Left lung (tissue), 14 donors: ENCODE measurements at places on chromosomes 4 and X. TPM values are rescaled to one million over a fixed set of nuclear protein-coding genes. Genes with fewer than 3 reads are reported as not detected.

The FHDC1 gene
- 32.9 TPM for total RNA-seq

The SOD3 gene
- total RNA-seq, result 80.0 TPM

The MGARP gene
- total RNA-seq, result not detected

DNA sequence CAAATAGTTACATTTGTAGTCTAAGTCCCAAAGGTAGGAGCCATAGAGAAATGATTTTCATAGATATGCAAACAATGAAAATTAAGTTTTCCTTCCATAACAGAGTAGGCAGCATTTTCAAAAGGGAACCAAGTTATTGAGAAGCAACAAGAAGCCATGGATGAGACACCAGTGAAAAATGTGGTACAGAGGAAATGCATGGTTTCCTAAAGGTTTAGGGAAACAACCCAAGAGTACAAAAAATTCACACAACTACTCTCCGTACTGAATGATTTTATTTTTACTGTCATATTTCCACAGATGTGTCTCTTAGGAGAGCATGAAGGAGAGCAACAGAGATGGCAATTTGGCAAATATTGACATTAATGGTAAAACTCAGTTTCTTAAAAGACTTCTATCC is 1408.9 kb upstream of the PCDH7 start:
- no peak overlapping the region for H3K27ac ChIP-seq
- no peak overlapping the region for H3K4me3 ChIP-seq
- no peaks in the 10 kb centered on the region for H3K36me3 ChIP-seq
- no peaks in the 10 kb centered on the region for H3K27me3 ChIP-seq

DNA sequence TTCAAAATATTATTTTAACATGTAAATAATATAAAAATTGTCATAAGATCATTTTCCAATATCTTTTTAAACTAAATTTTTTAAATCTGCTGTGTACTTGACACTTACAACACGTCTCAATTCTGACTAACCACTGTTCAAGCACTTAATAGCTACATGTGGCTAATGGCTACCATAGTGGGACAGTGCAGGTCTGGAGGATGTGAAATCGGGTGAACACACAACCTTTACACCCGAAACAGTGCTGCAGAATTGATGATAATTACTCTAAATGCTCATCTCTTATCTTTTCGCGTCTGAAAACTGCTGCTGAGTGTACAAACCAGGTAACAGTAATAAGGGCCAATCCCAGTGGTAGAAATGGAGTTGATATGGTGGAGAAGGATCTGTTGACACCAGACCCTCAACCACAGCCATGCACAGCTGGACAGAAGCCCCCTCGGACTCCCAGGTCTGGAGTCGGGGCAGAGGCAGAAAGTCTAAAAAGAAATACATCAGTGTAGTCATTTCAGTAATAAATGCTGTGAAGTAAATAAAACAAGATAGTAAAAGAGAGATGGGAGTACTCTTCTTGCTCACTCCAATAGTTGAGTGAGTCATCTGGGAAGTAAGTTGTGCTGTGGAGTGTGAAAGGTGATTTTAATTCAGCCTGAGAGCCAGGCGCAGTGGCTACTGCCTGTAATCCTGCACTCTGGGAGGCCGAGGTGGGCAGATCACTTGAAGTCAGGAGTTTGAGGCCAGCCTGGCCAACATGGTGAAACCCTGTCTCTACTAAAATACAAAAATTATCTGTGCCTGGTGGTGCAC is 150.0 kb downstream of the CBR4 start:
- peak overlapping the region; percentile 66 for H3K27ac ChIP-seq
- H3K4me1 ChIP-seq, result no peaks in the 10 kb centered on the region
- no peaks in the 10 kb centered on the region for H3K36me3 ChIP-seq
- no peaks in the 10 kb centered on the region for H3K27me3 ChIP-seq
- H3K4me3 ChIP-seq, result no peak overlapping the region
- DNase-seq, result no peak

- H3K4me3 ChIP-seq, result no peak overlapping the region
- H3K27me3 ChIP-seq, result no peaks in the 10 kb centered on the region
- no peaks in the 10 kb centered on the region for H3K4me1 ChIP-seq
- H3K36me3 ChIP-seq, result no peaks in the 10 kb centered on the region
Observed at GRCh38 chr4:48877827-48878535, 28.6 kb downstream of the OCIAD2 start.

DNA sequence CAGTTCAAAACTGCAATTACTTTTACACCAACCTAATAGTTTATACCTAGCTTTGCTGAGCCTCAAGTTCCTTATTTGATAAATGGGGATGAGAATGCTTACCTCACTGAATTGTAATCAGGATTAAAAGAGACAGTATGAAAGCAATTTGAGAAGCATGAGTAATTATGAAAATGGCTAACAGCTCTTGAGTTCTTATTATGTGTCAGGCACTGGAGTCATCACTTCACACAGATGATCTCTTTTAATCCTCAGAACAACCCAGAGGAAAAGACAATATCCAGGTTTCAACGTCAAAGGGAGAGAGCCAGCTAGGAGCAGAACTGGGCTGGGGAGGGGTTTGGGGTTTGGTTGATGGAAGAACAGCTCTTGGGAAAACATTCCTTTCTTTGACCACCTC is 221.0 kb upstream of the NWD2 start:
- DNase-seq, result no peak
- no peak overlapping the region for H3K4me3 ChIP-seq
- H3K36me3 ChIP-seq, result no peaks in the 10 kb centered on the region
- H3K27ac ChIP-seq, result no peak overlapping the region

The NXF2 gene
- 0.24 TPM for total RNA-seq

DNA sequence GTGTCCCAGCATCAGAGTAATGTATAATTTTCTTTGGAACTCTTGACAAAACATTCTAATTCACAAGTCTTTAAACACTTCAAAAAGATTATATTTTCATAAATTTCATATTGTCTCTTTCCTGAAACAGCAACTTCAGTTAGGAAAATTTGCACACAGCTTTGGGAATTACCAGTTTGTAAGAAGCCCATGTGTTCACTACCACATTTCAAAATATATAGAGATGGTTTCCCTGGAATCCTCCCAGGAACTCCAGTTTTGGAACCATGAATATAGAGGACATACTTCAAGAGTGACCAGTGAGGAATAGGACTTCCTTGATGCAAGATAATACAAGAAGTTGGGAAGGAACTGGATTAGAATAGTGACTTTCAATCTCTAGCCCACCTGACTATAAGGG is 28.7 kb upstream of the HPGDS start:
- no peaks in the 10 kb centered on the region for H3K36me3 ChIP-seq
- no peak overlapping the region for H3K4me3 ChIP-seq
- no peaks in the 10 kb centered on the region for H3K4me1 ChIP-seq
- DNase-seq, result no peak
- no peak overlapping the region for H3K27ac ChIP-seq
- H3K27me3 ChIP-seq, result no peaks in the 10 kb centered on the region

GRCh38 chrX:21943460-21944135 is 3.1 kb downstream of the SMS start:
- no peaks in the 10 kb centered on the region for H3K4me1 ChIP-seq
- DNase-seq, result no peak
- peak overlapping the region; percentile 26 for H3K27ac ChIP-seq
- no peaks in the 10 kb centered on the region for H3K36me3 ChIP-seq
- H3K27me3 ChIP-seq, result no peaks in the 10 kb centered on the region
- no peak overlapping the region for H3K4me3 ChIP-seq

The CT45A2 gene
- not detected for total RNA-seq

The FGF2 gene
- total RNA-seq, result 14.7 TPM

- no peak overlapping the region for H3K4me3 ChIP-seq
- H3K27me3 ChIP-seq, result no peaks in the 10 kb centered on the region
- H3K27ac ChIP-seq, result no peak overlapping the region
- H3K36me3 ChIP-seq, result no peaks in the 10 kb centered on the region
Observed at GRCh38 chr4:63717384-63717783, 691.9 kb downstream of the TECRL start.

- H3K4me3 ChIP-seq, result no peak overlapping the region
- no peak for DNase-seq
- peaks cover 9% of the 10 kb centered on the region for H3K4me1 ChIP-seq
- no peaks in the 10 kb centered on the region for H3K27me3 ChIP-seq
- H3K27ac ChIP-seq, result no peak overlapping the region
Observed at GRCh38 chr4:118955515-118955914, 66.9 kb downstream of the SYNPO2 start.

The BMPR1B gene
- 0.61 TPM for total RNA-seq

DNA sequence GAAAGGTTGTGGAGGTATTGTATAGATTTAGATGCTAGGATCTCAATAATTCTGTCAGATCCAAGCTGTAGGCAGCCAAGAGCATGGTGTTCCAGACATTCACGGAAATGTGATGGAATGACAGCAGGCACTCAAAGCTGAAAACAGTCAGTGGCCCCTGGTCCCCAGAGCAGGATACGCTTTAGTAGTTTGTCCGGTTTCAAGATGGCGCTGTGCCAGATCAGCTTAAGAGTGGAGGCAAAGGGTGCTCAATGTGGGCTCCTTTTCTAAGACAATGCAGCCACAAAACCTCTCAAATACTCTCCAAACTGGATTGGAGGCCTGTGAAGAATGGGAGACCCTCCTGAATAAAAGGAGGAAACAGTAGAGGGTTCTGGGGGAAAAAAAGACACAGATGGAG is 291.2 kb upstream of the HS3ST1 start:
- H3K27ac ChIP-seq, result no peak overlapping the region
- DNase-seq, result no peak

GRCh38 chrX:149511081-149511480 is 6.0 kb upstream of the IDS start:
- no peak for DNase-seq
- no peaks in the 10 kb centered on the region for H3K36me3 ChIP-seq
- no peak overlapping the region for H3K4me3 ChIP-seq
- no peaks in the 10 kb centered on the region for H3K27me3 ChIP-seq
- no peaks in the 10 kb centered on the region for H3K4me1 ChIP-seq

- no peaks in the 10 kb centered on the region for H3K36me3 ChIP-seq
- H3K4me3 ChIP-seq, result no peak overlapping the region
- no peaks in the 10 kb centered on the region for H3K4me1 ChIP-seq
Observed at GRCh38 chr4:101660607-101661006, 129.9 kb upstream of the BANK1 start.

DNA sequence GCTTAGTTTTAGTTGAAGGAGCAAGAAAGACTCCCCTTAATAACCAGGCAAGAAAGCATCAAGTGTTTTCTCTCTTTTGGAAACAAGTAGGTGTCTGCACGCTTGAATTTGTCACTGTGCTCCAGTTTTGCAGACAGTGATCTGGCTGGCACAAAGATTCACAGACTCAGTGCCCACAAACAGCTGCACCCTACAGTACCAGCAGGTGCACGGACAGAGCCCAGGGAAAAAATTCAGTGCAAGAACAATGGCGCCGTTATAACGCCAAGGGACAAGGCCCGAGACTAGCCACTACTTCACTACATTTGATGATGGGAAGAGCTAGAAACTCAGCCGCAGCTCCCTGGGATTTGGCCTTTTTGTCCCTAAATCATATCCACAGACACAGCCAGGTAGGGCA is 56.0 kb downstream of the ZNF827 start:
- H3K4me1 ChIP-seq, result peaks cover 3% of the 10 kb centered on the region
- peaks cover 4% of the 10 kb centered on the region for H3K36me3 ChIP-seq
- H3K27ac ChIP-seq, result no peak overlapping the region
- H3K4me3 ChIP-seq, result no peak overlapping the region
- no peaks in the 10 kb centered on the region for H3K27me3 ChIP-seq

- H3K4me1 ChIP-seq, result no peaks in the 10 kb centered on the region
- peak; percentile 27 for DNase-seq
- H3K27me3 ChIP-seq, result no peaks in the 10 kb centered on the region
- no peak overlapping the region for H3K4me3 ChIP-seq
Observed at GRCh38 chr4:54550395-54551171, 107.2 kb upstream of the KIT start.

DNA sequence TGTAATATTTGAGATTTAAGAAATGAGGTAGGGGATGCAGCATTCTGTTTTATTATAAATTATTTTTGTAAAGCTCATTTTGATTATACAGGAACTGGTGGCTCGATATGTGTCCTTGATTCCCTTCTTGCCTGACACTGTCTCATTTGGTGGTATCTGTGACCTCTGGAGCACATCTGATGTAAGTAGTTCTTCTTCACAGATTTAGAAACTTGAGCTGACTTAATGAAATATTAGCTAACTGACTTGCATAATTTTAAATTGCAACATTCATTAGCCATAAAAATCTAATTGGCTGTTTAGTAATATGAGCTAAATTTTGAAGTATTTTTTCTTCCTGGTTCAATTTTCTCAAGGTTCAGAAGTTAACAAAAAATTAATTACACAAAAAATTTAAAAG is 69.1 kb downstream of the FBXL5 start:
- no peaks in the 10 kb centered on the region for H3K27me3 ChIP-seq
- no peak overlapping the region for H3K4me3 ChIP-seq
- H3K36me3 ChIP-seq, result no peaks in the 10 kb centered on the region

DNA sequence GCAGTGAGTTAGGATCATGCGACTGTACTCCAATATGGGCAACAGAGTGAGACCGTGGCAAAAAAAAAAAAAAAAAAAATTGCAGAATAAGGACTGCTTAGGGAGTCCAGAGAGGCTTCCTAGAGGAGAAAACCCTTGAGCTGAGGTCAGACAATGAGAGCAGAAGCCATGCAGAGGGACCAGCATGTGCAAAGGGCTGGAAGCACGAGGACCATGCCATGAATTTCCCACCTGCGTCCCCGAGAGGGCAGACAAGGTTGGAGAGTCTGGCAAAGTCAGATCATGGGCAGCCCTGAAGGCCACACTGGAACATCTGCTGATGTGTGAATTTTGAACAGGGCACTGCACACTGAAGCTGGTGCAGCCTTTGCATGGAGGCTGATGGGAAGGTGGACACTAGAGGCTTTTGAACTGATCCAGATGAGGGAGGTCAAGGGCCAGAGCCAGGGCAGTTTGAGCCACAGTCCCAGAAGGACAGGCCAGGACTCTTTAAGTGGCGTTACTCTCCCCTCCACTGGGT is 6.5 kb upstream of the JAKMIP1 start:
- H3K27ac ChIP-seq, result no peak overlapping the region
- no peaks in the 10 kb centered on the region for H3K36me3 ChIP-seq
- H3K27me3 ChIP-seq, result no peaks in the 10 kb centered on the region
- H3K4me1 ChIP-seq, result no peaks in the 10 kb centered on the region

GRCh38 chrX:7218321-7219152 is 70.6 kb upstream of the PUDP start:
- H3K4me3 ChIP-seq, result no peak overlapping the region
- no peaks in the 10 kb centered on the region for H3K36me3 ChIP-seq
- no peak overlapping the region for H3K27ac ChIP-seq
- no peaks in the 10 kb centered on the region for H3K27me3 ChIP-seq

DNA sequence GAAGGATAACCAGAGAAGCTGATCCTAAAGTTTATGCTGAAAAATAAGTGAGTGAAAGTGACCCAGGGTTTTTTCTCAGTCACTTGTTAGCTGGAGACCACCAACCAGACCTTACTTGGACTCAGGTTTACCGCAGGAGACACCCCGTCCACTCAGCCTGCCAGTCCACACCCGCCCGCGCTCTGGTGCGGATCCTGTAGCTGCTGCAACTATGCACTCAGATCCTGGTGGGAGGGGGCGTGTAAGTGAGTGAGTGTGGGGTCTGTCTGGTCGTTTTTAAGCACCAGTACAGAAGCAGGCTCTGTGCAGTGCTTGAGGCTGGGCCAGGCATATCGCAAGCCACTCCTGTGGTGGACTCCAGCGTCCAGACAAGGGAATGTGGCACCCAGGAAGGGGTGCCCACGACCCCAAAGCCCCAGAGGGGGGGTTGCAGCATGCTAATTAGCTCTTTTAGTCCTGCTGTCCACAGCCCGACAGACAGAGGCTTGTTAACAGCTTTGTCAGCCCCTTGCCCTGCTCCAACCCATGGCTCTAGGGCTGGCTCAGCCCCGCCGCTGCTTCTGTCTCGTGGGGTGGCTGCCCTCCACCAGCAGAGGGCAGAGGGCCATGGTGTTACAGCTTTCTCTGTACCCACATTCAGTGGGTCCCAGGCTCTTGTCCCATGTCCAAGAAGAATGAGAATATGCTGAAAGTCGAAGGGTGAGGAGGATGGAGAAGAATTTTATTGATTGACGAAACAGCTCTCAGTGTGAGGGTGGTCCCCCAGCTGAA is 40.4 kb upstream of the PPP1R2C start:
- no peaks in the 10 kb centered on the region for H3K27me3 ChIP-seq
- no peak overlapping the region for H3K4me3 ChIP-seq

The PTCHD1 gene
- total RNA-seq, result 0.81 TPM
